T-helper 9 cell (primary cell): ENCODE measurements at places on chromosomes 11 and 22.

DNA sequence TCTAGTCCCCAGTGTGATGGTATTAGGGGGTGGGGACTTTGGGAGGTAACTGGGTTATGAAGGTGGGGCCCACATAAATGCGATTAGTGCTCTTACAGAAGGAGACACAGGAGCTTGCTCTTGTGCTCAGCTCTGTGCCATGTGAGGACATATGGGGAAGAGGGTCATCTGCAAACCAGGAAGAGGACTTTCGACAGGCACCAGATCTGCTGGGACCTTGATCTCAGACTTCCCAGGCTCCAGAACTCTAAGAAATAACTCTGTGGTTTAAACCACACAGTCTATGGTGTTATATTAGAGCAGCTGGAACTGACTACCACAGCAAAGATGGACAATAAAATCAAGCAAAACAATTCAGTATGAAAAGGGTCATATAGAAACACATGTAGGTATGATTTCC lies 26.7 kb downstream of the NNMT start:
- DNase-seq = no peak

GRCh38 chr11:108432783-108433182 lies 34.5 kb downstream of the C11orf65 start:
- no peak for DNase-seq

DNA sequence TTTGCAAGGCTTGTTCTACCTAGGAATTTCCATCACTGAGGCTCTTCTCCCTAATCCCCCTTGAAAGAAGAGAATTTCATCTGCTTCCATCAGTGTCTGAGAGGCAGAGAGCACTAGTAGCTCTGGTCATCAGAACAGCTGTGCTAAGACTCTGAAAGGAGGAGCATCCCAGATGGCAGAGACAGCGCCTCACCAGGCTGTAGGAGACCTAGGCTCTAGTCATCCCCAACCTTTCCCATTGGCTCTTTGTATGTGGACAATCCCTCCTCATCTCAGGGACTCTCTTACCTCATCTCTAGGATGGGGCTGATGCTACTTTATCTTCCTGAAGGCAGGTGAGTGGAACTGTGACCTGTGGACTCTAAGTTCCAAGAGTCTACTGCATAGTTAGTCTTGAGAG lies 8.8 kb upstream of the OR9I1 start:
- DNase-seq = no peak

GRCh38 chr11:122556605-122557004 lies 98.9 kb upstream of the UBASH3B start:
- DNase-seq = no peak

DNA sequence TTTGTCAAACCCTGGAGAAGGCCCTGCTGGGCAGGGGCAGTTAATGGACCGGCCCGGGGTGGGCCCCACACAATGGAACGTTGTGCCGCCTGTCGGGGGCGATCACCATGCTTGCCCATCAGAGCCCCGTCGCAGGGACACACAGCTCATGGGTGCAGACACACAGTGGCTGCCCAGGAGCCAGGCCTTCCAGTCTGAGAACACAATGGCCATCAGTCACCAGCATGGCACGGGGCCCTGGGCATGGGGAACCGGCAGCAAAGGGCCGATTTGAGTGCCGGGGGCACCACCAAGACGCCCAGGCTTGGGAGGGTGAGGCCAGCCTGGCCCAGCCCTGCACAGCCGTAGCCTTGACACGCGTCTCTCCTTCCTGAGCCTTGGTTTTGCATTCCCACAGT lies 7.1 kb downstream of the LINC01488 start:
- DNase-seq = no peak

DNA sequence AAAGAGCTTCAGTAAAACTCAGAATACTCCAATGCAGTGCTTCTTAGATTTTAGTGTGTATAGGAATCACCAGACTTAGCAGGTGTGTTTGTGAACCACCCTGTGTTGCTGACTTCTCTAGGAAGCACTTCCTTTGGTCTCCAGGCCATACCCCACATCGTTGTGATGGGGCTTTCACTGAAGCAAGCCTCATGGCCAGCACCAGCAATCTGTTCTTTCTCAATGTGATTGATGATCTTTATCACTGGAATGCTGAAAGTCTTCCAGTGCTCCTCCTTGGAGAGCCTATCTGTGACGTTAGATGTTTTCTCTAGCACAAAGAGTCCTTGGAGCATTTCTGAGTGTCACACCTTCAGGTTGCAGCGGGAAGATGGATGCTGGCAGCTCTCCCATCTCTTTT lies 280.5 kb downstream of the DDX10 start:
- DNase-seq = no peak

GRCh38 chr11:19422276-19422675 lies 181.5 kb upstream of the E2F8 start:
- no peak for DNase-seq

DNA sequence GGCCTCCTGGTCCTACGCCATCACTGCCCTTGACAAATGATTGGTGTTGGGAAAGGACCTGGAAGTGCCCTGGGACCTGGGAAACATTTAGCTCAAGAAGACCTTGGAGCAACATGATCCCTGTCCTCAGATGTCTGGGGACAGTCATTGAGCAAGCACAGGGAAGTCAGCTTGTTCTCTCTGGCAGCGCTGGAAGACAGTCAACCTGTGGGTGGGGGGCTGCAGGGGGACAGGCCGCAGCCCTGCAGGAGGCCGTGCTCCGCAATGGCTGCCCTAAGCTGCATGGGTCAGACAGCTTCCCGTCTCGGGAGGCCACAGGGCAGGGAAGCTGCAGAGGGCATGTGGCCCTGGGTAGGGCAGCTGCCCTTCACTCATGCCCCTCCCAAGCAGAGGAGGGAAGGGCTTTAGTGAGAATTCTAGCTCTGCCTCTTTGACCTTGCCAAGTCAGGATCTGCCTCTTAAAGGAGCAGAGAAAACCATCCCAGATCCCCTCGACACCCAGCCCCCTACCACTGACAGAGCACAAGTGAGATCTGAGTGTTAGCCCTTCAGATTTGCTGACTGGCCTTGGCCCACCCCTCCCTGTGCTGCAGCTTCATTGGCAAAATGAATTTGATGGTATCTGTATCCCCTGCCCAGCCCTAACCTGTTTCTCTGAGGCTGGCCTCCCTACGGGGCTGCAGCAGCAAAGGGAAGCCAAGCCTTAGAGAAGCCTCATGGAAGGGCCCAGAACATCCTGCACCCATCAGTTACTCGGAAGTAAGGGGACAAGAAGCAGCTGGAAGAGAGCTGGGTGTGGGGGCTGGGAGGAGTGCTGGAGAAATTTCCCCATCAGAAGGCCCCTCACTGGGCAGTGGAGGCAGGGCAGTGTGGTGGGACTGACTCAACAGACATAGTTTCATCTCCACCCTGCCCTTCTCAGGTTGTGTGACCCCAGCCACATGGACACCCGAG lies 6.2 kb upstream of the SREBF2 start:
- no peak for DNase-seq

DNA sequence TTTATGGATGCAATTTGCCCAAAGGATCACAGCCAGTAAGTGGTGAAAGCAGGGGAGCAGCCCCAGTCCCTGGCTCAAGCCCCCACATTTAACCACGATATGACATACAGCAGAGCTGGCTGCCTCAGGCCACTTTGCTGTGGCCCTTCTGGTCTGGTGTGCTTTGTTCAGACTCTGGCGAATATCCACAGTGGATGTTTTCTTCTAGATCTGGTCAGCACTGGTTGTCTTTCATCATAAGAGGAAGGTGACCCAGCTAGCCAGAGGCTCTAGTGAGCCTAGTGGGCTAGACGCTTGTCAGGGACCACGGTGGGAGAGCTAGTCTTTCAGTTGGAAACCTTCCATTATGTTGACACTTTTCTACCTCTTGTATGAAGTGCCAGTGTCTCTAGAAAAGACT lies 42.5 kb downstream of the DGCR2 start:
- no peak for DNase-seq

DNA sequence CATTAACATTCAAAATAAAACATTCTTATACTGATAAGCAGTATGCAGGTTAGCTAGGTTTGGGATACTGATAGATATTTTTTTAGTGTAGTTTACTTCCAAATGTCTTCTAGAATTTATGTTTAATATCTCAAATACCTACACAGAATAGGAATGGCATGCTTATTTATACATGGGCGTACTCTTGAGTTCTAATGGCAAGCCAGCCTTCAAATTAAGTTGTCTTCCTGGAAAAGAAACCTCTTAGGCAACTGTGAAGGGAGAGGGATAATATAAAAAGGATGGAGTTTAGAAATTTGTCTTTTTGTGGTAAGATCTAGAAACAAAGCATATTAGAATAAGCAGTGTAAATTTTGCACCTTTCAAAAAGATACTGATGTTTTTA lies 65.4 kb downstream of the MTMR3 start:
- DNase-seq = no peak

DNA sequence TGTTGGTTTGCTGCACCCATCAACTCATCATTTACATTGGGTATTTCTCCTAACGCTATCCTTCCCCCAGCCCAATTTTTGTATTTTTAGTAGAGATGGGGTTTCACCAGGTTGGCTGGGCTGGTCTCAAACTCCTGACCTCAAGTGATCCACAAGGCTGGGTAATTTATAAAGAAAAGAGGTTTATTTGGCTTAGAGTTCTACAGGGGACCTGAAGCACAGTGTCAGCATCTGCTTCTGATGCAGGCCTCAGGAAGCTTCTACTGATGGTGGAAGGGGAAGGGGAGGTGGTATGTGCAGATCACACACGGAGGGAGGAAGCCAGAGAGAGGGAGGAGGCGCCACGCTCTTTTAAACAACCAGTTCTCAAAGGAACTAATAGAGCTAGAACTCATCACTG lies 25.8 kb downstream of the TANGO2 start:
- DNase-seq = no peak

DNA sequence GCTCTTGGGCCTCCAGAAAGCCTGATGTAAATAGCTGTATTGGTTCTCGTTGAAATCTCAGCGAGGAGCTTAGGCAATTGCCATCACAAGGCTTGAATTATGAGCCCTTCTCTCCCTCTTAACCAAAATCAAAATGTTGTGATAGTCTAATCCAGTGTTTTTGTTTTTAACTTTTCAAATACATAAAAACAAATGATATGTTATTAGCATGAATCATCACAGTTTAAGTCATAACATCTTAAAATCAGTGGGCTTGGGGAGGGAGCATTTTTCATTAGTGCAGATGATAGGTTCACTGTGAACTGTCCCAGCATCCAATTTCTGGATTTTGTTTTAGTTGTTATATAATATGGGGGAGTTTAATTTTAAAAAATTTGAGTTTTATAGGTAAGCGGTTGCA lies 48.9 kb upstream of the HORMAD2 start:
- DNase-seq = no peak

DNA sequence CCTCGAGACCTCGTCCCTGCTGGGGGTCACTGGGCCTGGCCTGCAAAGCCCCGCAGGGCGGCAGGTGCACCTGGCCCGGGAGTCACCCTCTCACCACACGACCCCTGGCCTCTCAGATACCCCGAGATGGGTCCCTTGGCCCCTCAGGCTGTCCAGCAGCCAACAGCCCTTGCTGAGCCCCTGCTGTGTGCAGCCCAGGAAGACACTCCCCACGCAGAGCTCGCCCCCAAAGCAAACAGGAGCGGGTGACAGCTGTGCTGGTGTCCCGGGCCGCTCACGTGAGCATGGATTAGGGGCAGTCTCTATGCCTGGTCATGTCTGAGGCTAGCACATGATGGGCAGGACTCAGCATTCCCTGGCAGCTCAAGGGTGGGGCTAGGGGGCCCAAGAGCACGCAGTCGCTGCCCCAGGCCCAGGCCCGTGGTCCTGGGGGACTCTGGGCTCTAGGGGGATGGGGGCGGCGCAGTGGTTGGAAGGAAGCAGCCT lies 31.3 kb downstream of the WNT7B start:
- DNase-seq = no peak

GRCh38 chr11:130499828-130500227 lies 51.4 kb downstream of the ADAMTS15 start:
- no peak for DNase-seq

GRCh38 chr11:65471447-65471891 lies 27.4 kb upstream of the MALAT1 start:
- DNase-seq = no peak

GRCh38 chr22:45638834-45639746 lies 32.5 kb upstream of the ATXN10 start:
- DNase-seq = no peak

GRCh38 chr22:49270595-49271368 lies 556.9 kb downstream of the BRD1 start:
- no peak for DNase-seq

DNA sequence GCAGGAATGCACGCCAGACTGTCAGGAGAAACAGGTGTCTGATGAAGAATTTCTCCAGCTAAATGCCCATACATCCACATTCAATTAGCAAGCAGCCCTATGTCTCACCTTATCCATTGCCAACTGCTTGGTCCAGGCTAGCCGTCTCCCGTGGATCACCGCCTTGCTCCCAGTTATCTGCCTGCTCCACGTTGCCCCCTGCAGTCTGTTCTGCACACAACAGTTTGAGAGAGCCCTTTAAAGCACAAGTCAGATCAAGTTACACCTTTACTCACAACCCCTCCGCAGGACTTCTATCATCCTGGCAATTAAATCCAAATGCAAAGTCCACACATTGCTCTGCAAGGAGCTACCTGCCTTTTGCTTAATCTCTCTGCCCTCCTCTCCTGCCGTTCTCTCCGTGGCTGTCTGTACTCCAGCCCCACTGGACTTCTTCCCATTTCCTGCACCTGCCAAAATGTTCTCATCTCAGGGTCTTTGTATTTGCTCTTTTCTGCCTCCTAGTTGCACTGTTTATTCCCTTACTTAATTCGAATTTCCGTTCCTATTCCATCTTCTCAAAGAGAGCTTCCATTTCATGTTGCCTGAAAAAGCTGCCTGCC lies 185.3 kb upstream of the LARGE1 start:
- DNase-seq = no peak

DNA sequence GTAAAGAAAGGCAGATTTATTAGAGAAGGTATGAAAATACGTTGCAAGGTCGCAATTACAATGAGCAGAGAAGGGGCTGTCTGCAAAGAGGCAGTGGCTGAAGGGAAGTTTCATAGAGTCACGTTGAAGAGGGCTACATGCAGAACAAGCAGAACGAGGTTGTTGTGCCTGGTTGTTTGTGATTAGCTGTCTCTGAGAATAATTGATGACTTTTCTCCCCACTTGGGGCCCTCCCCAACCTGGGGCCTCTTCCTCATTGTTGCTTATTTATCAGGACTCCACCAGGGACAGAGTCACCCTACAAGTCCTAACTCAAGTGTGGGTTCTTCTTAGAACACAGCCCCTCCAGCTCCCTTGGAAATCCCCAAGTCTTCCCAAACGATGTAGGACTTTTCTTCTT lies 29.1 kb downstream of the CSF2RB start:
- no peak for DNase-seq

- DNase-seq = no peak
Observed at GRCh38 chr11:46332568-46333393, 14.5 kb upstream of the DGKZ start.

- DNase-seq = no peak
Observed at GRCh38 chr11:66985508-66986177, 10.5 kb downstream of the C11orf86 start.

DNA sequence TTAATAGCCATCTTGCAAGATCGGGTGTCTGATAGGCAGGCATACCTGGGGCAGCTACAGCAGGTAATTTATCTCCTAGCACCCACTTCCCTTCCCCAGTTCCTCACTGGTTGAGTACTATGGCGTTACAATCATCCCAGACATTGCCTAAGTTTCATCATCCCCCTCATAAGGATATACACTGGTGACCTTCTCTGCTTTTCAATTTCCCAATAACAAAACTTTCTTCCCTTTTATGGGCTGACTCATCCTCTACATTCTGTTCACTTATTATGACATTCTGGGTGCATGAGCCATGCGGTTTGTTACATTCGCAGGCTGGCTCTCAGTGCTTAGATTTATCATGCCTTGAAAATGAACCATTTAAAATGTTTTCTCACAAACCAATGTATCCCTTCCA lies 5.0 kb upstream of the MRPL11 start:
- no peak for DNase-seq
